ENCODE measurements at places on chromosomes 5 and 9.

DNA sequence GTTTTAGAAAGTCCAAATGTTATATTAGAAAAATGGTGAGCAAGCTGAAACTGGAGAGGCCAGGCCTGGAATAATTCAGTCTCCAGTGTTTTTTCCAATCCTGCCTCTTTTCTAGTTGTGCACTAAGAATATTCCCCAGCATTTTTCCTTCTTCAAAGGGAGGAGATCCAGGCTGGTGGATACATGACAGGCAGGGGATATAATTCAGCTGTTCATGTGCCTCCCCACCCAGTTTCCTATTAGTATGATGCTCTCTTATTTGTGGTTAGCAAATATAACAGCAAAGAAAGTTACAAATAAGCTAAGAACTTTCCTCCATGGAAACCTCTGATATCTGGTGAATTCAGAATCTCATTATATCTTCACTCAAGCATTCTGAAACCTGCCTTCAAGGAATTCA, 216.4 kb downstream of the TARS1 start:
- no peak for DNase-seq

DNA sequence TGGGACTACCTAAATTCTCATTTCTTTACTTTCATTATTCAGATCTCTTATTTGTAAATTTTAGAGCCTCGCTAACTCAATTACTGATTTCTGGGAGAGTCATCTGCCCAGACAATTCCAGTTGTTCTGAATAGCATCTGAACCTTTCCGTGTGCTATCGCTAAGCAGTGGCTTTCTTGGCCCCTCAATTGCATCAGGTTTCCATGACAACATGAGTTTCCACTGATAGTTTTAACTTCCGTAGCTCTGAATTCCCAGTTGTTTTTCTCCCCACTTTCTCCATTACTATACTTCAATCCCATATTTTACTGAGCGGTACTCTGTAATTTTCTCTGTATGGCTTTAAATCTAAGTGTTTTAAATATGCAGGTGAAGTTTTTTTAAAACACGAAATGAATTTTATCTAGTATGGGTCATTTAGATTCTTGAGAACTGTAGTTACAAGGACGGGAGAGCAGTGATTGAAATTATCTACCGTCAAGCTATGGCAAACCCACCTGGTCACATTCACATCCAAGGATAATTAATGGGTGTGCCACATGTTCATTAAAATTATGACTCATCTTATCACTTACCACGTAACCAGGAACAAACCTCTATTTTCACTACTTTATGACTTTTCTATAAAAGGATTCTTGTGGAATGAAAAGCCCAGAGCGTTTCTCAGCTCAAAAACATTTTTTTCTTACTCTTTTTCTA, 223.5 kb upstream of the PCSK5 start:
- no peak for DNase-seq

GRCh38 chr9:87991151-87991870, 17.0 kb upstream of the CDK20 start:
- DNase-seq = no peak

GRCh38 chr5:116272281-116272941, 187.6 kb downstream of the COMMD10 start:
- peak; percentile 81 for DNase-seq

GRCh38 chr9:86406366-86406765, 52.2 kb upstream of the TUT7 start:
- peak; percentile 80 for DNase-seq

DNA sequence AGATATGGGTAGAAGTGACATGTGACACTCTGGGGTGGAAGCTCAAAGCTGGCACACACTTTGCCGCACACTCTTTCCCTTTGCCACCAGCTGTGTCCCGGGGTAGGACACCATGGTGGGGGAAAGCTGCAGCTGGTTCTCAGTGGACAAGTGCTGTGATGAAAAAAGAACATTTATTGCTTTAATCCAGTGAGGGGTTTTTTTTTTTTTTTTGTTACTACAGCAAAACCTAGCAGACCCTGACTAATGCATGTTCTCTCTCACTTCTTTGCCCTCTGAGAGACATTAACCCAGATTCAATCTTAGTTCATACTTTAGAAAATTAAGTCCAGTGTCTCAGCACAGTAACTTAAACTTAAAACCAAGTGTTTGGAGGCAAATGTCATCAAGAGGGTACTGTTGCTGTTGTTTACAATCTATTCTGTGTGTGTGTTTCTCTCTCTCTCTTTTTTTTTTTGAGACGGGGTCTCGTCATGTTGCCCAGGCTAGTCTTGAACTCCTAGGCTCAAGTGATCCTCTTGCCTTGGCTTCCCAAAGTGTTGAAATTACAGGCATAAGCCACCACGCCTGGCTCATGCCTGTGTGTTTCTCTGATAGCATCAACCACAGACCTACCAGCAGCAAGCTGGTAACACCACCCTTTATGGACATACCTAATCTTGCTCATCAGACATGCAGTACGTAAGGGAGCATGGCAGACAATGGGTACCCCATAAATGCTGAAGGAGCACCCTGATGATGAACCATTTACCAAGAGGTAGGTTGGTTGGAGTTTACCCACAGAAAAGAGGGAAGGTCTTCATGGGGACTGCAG, 84.7 kb upstream of the TBC1D2 start:
- no peak for DNase-seq

GRCh38 chr5:56286015-56286884, 53.1 kb upstream of the ANKRD55 start:
- DNase-seq = no peak

DNA sequence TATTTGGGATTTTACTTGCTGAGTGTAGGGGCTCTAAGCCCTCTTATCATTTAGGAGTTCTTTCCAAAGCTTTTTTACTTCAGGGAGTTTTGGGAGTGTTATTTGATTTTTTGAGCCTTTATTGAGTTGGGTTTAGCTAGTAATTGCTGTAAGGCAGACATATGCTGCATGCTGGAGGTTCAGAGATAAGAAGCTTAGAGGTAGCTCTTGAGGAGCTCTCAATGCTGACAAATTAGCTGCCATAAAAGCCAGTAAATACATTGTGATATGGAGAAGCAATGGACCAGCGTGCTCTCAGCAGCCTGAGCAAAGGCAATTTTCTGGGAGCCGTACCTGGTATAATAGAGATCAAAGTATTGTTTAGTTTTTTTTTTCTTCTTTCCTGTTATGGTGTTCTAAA, 11.6 kb downstream of the ARHGEF28 start:
- DNase-seq = no peak

GRCh38 chr5:129125819-129126218, 31.3 kb downstream of the ISOC1 start:
- no peak for DNase-seq

GRCh38 chr9:118162716-118163115, 458.5 kb downstream of the TLR4 start:
- no peak for DNase-seq

GRCh38 chr5:89200899-89201298, 317.9 kb upstream of the MEF2C start:
- no peak for DNase-seq

GRCh38 chr5:110900829-110901228, 162.0 kb downstream of the SLC25A46 start:
- peak; percentile 94 for DNase-seq

- no peak for DNase-seq
Observed at GRCh38 chr9:126592461-126592860, 21.3 kb upstream of the LMX1B start.

GRCh38 chr5:43560128-43560527, 3.3 kb upstream of the PAIP1 start:
- peak; percentile 73 for DNase-seq

DNA sequence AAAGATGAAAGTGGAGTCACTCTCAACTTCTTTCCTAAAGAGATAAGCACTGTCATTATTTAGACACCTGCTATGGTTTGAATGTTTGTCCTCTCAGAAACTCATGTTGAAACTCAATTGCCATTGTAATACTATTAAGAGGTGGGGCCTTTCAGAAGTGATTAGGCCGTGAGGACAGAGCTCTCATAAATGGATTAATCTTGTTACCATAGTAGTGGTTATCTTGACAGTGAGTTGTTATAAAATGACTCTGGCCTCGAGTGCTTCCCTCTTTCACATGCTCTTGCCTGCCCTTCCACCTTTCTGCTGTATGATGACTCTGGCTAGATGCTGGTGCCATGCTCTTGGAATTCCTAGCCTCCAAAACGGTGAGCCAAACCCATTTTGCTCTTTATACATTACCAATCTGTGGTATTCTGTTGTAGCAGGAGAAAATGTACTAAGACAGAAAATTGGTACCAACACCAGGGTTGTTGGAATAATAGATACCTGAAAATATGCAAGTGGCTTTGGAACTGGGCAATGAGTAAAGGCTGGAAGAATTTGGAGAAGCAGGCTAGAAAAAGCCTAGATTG, 38.0 kb downstream of the GDA start:
- DNase-seq = no peak

DNA sequence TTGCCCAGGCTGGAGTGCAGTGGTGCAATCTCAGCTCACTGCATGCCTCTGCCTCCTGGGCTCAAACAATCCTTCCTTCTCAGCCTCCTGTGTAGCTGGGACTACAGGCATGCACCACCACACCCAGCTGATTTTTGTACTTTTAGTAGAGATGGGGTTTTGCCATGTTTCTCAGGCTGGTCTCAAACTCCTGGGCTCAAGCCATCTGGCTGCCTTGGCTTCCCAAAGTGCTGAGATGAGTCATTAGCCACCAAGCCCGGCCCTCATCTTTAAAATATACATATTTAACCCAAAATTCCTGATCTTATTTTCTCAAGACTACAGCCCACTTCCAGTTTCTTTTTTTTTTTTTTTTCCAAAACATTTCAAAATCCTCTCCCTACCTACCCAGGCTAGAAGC, 31.7 kb upstream of the MINAR2 start:
- no peak for DNase-seq

DNA sequence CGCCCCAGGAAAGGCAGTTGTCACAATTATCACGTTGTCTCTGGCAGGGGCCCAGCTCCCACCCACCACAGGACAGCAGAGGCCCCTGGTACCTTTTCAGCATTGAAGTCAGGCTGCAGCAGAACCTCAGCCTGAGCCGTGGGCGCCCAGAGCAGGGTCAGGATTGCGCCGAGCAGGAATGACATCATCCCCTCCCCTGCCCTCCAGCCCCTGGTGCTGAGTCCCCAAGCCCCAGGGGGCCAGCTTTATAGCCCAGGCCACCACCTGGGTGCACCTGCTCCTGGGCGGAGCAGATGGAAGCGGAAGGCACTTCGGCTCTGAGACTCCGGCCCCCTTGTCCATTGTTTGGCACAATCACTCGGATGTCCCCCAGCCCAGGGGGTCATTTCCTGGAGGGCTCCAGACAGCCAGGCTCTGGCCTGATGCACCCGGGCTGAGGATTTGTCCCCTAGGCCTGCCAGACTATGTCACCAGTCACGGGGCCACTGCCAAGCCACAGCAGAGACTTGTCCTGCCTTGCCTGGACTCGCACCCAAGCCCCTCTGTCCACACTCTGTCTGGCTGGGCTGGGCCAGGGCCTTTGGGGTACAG, at the start of gene LCN15:
TSS of gene LCN15 (minus strand) at position 218 of the 591 bp plus-strand sequence. CDS start at position 188, 30 bp downstream.
- no peak for DNase-seq

DNA sequence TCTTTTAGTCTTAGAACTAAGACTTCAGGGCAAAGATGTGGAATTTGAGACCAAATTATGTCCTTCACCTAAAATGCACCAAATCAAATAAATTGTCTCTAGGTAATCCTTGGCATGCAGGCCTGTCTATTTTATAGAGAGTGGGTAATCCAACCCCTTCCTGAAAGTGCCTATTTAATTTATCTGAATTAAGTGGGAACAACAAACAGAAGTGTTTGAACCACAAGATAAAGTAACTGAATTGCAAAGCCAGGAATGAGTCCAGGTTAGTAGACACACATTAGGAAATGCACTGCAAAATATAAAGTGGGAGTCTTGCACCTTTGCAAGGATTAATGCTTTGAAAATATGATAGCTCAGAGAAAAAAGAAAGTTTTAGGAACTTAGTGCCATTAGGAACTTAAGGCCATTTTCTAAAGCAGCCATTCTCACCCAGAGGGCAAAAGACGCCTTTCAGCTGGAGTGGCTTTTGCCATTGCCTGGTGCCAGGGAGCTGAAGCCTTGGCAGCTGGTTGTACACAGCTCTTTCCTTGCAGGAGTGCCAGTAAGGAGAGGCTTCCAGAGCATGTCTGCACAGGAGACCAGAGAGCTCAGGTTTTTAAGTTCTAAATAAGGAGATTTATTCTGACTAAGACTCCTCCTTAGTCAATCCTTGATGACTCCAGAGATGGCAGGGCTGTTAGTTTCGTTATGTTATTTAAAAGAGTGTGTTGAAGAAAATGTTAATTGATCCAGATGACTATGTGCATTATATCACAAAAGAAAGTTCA, 151.7 kb upstream of the ELL2 start:
- DNase-seq = no peak

- peak; percentile 52 for DNase-seq
Observed at GRCh38 chr5:37206736-37207135, 42.4 kb downstream of the CPLANE1 start.

GRCh38 chr9:32403567-32404260, 19.3 kb downstream of the ACO1 start:
- DNase-seq = no peak

GRCh38 chr5:98934546-98934945, 5.7 kb upstream of the CHD1 start:
- DNase-seq = peak; percentile 47

- peak; percentile 59 for DNase-seq
Observed at GRCh38 chr9:35758475-35759050, 4.5 kb upstream of the MSMP start.

- DNase-seq = no peak
Observed at GRCh38 chr9:89219637-89220036, 41.0 kb upstream of the SHC3 start.

- peak; percentile 50 for DNase-seq
Observed at GRCh38 chr5:136191304-136192014, 1.5 kb downstream of the SMIM32 start.

- no peak for DNase-seq
Observed at GRCh38 chr5:133466556-133467334, 145.6 kb downstream of the FSTL4 start.

DNA sequence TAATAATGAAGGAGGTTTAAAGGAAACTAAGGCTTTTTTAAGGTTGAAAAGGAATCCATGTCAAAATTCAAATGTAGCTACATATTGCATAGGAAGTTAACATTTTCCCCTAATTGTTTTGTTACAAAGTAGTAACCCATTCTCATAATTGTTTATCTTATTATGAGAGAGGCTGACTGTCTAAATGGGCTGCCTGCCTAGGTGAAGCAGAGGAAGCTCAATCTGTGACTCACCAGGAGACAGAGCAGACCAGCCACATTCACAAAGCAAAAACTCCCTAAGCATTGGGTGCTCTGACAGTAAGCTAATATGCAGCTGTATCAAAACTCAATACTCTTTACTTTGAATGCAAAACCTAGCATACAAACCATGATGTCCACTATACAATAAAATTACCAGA, 208.5 kb downstream of the ROR2 start:
- DNase-seq = peak; percentile 92

- no peak for DNase-seq
Observed at GRCh38 chr9:6897898-6898302, 140.1 kb downstream of the KDM4C start.

GRCh38 chr9:7153134-7153533, 395.4 kb downstream of the KDM4C start:
- DNase-seq = no peak
